ENCODE measurements at places on chromosomes 2 and 18.

DNA sequence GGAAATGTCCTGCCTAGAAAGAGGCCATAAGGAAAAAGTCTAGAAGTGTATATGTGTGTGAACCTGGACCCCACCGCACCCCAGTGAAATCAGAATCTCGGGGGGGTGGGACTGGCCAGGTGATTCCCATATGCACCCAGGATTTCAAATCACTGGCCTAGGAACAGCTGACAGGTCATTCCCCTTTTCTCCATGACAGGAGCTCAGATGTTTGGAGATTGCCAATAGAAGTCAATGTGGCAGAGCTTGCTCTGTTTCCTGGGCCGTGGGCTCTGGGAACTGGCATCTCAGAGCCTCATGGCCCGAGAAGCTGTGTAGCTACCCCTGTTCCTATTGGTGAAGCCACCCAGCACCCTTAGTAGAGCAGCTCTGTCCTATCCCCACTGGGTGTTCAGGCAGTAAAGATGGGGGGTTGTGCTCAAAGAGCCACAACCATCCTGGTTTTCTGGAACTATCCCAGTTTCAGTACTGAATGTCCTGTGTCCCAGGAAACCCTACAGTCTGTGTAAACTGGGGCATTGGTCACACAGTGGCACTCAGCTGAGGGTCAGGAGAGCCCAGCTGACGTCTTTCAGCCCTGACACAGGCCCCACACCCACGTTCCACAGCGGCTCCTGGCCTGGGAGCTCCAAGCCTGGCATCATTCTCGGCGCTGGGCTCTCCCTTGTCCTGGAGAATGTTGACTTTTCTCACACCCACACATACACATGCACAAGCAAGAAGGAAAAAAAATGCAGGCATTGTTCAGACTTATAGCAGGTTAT lies 18.9 kb downstream of the GNLY start:
- peak; percentile 69 for DNase-seq

GRCh38 chr2:10497797-10498251 lies 49.7 kb upstream of the ODC1 start:
- DNase-seq, result peak; percentile 45

DNA sequence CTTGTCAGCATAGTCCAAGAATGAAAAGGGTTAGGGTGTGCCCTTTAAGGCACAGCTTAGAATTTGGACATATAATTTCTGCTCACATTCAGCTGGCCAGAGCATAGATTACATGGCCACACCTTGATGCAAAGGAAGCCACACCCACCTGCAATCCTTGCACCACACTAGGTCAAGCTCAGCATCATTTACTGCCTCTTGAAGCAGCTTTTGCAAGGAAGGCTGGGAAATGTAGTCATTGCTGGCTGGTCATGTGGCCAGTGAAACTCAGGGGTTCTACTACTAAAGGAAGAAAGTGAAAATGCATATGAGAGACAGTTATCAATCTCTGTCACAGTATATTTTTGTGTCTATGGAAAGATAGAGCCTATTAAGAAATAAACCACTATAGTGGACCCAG lies 159.3 kb downstream of the GFPT1 start:
- DNase-seq, result no peak

DNA sequence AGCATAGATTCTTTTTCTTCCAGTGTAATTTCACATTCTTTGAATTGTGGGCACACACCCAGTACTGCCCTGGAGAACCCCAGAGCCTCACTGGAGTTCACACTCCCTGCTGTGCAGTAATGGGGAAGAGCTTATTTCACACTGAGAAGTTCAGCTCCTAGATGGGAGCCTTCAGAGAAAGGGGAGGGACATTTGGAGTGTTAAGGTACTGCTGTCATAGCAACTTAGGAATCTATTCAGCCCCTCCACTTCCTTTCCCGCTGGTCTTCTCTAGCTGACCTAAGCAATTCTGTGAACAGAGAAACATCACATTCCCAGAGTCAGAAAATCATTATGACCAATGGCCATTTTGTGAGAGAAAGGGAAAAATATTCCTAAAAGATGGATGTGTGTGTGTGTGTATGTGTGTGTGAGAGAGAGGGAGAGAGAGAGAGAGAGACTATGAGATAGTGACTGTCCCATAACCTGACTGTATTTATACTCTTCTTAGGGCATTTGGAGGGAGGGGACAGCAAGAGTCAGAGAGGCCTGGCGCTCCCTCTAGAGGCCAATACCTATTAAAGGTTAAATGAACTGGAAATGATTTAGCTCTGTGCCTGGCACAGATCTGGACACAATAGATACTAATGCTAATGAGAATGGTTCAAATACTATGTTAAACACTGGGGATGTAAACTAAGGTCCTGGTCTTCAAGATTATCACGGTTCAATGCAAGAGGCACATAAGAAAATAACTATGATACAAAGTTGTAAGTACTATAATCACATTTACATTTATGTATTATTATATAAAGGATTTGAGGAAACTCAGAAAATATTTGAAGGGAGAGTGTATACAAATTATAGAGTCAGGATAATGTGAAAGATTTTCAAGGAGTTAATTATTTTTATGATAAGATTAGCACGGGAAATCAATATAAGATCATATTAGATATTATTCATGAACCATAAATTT lies 41.5 kb upstream of the RPE start:
- DNase-seq, result peak; percentile 96

DNA sequence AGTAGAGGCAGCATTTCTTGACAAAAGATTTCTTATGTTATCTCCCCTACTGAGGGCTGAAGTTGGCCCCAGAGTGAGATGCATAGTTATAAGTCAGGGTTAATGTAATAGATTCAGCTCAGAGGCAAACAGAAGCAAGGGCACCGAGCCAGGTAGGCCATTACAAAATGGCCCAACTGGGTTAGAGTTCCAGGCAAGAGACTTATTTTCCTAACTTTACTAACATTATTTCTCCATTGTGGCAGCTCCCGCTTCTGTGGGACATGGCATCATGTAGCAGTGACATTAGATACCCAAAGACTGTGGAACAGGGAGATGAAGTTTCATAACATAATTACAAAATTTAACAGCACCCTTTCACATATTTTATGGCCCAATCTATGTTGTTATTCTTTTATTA lies 27.1 kb downstream of the TSPYL6 start:
- DNase-seq, result peak; percentile 37

- DNase-seq, result peak; percentile 48
Observed at GRCh38 chr18:42925036-42925435, 190.4 kb downstream of the RIT2 start.

- no peak for DNase-seq
Observed at GRCh38 chr2:233395687-233396086, 41.4 kb downstream of the DGKD start.

DNA sequence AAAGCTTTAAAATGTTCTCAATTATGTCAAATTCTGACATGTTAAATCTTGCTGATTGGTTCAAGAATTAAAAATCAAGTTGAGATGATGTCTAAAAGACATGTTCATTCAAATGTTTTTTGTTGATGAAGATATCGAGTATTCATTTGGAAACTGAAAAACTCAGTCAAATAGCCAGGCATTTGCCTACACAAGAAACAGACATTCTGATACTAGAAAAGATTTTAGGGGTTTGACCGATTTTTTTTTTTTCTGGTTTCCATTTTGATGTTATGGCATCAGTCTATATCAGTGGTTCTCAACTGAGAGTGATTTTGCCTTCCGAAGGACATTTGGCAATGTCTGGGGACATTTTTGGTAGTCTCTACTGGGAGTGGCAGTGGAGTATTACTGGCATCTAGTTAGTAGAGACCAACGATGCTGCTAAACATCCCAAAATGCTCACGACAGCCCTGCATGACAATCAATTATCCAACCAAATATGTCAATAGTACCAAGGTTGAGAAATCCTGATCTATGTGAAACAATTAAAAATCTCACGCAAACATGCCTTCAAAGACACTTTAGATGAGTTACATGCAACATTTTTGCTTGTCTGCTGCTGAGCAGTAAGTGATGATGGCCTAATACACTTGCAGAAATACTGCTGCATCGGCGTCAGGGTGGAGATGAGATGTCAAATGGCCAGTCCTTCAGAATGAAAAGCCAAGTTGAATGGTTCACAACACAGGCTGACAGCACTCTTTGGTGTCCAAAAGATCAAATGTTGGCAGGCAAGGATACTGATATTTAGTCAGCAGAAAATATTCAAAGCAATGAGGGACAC lies 12.5 kb downstream of the RASGRP3 start:
- no peak for DNase-seq

DNA sequence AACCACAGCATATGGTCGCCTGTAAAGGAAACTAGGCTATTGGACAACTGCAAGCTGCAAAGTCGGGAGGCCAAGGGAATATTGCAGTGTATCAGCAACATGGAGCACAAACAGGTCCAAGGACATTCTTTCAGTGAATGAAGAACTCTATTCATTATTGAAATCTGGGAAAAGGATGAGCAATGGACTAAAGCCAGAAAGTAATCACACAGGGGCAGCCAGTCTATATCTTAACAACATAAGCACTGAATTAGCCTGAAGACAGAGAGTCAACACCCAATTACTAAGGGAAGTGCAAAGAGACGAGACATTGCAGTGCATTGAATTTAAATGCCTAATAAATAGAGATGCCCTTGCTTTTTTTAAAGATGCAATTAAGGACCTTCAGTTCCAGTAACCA lies 615.5 kb upstream of the SETBP1 start:
- DNase-seq, result no peak

GRCh38 chr2:238286987-238287736 lies 1.2 kb downstream of the PER2 start:
- no peak for DNase-seq

- peak; percentile 42 for DNase-seq
Observed at GRCh38 chr2:59177748-59178147, 936.6 kb upstream of the FANCL start.

- DNase-seq, result no peak
Observed at GRCh38 chr18:65435534-65435933, 315.3 kb upstream of the CDH7 start.

GRCh38 chr2:212107989-212108388 lies 430.6 kb downstream of the ERBB4 start:
- no peak for DNase-seq

DNA sequence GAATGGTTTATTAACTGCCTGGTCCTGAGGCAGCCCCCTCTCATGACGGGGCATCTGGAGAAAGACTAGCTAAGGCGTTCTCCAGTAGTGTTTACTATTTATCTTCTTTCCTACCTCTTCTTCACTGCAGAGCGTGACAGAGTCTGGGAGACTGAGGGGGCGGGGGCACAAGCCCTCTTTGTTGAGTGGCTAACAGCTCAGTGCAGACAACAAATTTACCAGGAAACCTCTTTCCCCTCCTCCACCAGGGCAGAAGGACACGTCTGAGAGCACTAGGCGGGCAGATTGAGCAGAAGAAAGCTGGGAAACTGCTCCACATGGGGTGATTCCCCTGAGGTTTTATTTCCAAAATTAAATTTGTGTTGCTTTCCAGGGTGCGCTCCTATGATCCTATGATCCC lies 322.1 kb downstream of the CNTNAP5 start:
- no peak for DNase-seq

DNA sequence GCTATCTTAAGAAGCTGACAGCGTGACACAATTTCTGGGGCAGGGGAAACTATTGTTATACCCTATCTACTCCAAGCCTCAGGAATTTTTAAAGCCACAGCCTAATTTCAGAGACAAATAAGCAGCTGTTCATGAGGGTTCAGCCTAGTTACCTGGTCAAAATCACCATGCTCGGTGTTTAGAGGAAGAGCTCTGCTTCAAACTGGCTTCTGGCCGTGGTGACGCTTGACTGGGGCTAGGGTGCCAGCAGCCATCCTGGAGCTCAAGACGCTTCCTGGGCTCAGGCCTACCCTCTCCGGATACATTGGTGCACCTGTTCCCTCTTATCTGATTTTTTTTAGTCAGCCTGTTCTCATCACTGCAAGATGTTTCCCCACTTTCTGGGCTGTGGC lies 41.7 kb downstream of the FRZB start:
- no peak for DNase-seq

DNA sequence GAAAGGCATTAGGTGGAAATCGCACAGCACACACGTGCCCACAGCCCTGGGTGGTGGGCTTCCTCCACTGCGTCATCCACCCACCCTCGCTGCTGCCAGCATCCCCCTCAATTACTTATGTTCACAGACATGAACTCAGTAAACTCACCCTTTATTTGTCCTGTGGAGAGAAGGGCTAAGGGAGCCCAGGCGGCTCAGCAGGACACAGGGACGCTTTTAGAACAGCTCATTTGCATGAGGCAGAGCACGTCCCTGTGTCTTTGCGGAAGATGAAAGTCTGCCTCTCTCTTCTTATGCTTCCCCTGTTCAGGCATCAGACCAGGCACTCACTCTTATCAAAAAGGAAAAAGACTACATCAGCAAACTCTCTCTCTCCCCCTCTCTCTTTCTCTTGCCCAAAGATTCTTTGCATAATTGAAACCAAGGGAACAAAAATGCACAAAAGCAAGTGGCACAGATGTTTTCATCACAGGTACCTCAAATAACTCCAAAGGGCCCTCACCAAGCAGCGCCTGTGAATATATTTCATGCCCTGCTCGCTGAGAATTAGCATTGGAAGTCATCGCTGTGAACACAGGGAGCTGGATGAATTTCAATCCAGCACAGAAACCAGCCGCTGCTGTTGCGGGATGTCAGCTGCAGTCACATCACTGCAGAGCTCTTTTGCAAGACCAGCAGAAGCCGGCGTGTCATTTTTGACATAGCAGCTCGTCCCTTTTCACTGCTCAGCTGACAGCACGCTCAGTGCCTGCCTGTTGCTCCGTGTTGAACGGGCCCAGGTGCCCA lies 376.3 kb upstream of the MYT1L start:
- no peak for DNase-seq

DNA sequence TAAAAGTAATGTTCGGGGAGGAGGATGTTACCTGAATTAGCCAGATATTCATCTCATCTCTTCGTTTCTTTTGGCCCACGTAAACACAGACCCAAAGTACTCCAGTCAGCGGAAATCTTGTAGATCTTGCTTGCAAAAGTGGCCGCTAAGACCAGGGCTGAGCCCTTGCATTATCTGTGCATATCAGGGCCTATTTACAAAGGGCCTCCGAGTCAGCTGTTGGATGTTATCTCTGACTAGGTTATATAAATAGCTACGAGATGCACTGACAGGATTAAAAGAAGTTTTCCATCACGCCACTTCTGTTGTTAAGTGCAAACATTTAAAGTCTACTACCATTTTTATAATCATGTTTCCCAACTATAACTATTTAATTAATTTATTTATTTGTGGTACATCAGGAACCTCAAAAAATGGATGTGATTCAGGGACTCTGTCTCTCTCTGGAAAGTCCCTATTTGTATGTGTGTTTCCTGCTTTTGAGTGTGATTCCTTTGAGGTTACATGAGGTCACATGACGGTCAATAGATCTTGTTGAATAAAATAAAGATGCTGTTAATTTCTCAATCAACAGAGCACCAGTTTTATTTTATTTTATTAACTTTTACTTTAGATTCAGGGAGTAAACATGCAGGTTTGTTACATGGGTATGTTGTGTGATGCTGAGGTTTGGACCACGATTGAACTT lies 46.8 kb upstream of the MBOAT2 start:
- DNase-seq, result no peak

- DNase-seq, result peak; percentile 66
Observed at GRCh38 chr2:73759285-73759764, 20.6 kb downstream of the DUSP11 start.

DNA sequence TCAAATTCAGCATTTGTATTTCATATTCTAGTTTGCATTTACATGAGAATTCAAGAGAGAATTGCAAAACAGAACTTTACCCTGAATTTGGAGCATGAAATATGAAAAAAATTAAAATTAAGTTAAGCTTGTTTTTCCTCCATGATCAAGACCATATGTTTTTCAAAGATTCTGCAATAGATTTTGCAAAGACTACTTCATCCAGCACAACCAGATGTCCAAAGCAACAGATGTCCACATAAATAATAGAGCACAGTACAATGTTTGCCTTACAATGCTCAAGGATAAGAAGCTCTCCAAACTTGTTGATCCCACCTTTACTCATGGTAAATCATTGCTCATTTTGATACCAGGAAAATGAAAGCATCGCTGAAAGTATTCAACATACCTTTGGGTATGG lies 25.6 kb downstream of the FAP start:
- no peak for DNase-seq
